Foreskin fibroblast (primary cell): ENCODE measurements at places on chromosomes 11 and 22.

- peak; percentile 43 for DNase-seq
Measured at GRCh38 chr11:128405714-128406662, 181.4 kb downstream of the ETS1 start.

- DNase-seq: peak; percentile 14
Measured at GRCh38 chr22:22848364-22848866, 39.2 kb upstream of the IGLL5 start.

GRCh38 chr11:109785198-109785597 lies 308.0 kb upstream of the ZC3H12C start:
- no peak for DNase-seq

- peak; percentile 45 for DNase-seq
Measured at GRCh38 chr11:78690352-78690987, 115.8 kb upstream of the NARS2 start.
